BJ (cell line): ENCODE measurements at places on chromosomes 1 and 21.

GRCh38 chr1:168918860-168919741 lies 187.4 kb upstream of the ATP1B1 start:
- DNase-seq, result no peak

DNA sequence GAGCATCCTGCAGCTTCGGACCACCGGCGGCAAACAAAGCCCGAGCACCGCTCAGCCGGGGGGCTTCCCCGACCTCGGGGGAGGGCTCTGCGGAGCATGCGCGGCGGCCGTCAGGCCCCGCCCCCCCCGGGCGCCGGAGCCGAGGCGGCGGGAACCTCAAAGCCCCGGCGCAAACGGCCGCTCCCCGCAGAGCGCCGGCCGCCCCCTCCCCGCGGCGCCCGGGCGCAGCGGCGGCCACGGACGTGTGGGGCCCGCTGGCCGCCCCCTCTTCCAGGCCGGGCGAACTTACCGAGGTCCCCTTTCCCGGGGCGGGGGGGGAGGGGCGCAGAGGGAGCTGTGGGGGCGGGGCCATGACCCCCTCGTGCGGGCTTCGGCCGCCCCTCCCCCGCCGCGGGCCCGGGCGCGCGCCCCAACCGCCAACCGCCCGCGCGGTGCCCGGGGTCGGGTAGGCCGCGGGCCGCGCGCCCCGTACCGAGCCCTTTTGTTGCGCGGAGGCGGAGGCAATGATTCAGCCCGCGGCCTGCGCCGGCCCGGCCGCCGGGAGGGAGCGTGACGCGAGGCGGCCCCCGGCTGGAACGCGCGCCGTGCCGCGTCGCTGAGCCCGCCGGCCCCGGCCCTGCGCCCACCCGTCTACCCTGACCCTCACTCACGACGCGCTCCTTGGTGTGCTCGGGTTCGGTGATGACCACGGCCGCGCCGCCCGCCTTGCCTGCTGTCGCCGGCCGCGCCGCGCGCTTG lies 1.7 kb downstream of the RCC2 start:
- DNase-seq, result no peak

GRCh38 chr21:39022863-39023693 lies 160.2 kb downstream of the PSMG1 start:
- DNase-seq, result no peak

DNA sequence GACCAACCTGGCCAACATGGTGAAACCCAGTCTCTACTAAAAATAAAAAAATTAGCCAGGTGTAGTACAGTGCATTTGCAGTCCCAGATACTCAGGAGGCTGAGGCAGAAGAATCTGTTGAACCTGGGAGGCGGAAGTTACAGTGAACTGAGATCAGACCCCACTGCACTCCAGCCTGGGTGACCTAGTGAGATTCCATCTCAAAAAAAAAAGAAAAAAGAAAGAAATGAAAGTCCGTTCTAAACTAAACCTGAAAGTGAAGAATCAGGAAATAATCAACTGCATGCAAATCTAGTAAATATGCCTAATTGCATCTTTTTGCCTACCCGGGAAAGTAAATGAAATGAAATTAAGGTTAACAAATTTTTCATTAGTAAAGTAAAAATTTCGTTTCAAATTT lies 99.6 kb downstream of the ZZZ3 start:
- DNase-seq, result no peak

DNA sequence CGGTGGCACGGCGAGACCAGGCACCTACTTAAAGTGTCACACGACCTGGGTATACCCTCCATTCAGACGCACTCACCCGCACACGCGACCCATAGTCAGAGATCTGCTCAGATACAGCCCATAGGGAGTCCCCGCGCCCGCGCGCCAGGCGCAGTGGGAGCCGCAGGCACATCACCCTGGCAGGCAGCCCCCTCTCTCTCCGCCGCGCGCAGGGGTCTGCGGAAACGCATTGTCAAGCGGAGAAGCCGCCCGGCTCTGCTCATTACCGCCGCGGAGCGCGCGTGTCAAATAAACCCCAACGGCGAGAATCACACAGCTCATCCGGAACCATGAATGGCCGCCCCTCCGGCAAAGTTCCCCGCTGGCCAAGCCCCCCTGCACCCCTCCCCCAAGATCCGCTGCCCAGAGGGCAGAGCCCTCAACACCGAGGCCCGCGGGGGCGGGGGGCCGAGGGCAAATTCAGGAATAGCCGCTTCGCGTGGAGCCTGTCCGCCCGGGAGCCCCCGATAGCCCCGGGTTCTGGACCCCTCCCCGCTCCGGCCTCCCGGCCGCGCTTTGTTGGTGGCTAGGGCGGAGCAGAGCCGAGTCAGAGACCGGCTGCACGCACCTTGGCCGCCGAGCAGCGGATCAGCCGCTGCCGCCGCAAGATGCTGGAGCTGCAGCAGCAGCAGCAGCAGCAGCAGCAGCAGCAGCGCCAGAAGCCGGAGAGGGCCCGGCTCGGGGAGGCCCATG lies 522 bp downstream of the LRP8 start:
- DNase-seq, result no peak

DNA sequence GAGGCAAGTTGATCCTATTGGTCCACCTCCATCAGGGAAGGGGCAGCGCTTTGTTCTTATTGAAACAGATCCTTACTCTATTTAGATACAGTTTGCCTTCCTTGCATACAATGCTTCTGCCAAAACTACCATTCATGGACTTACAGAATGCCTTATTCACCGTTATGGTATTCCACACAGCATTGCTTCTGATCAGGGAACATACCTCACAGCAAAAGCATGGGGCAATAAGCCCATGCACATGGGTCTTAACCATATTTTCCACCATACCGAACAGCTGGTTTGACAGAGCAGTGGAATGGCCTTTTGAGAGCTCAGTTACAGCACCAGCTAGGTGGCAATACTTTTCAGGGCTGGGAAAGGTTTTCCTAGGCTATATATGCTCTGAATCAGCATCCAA lies 544.8 kb upstream of the ADGRL4 start:
- DNase-seq, result no peak

- no peak for DNase-seq
These were observed 293.3 kb downstream of the DISC1 start for GRCh38 chr1:231919886-231920285.

GRCh38 chr1:200653022-200653462 lies 16.7 kb downstream of the DDX59 start:
- DNase-seq, result no peak

DNA sequence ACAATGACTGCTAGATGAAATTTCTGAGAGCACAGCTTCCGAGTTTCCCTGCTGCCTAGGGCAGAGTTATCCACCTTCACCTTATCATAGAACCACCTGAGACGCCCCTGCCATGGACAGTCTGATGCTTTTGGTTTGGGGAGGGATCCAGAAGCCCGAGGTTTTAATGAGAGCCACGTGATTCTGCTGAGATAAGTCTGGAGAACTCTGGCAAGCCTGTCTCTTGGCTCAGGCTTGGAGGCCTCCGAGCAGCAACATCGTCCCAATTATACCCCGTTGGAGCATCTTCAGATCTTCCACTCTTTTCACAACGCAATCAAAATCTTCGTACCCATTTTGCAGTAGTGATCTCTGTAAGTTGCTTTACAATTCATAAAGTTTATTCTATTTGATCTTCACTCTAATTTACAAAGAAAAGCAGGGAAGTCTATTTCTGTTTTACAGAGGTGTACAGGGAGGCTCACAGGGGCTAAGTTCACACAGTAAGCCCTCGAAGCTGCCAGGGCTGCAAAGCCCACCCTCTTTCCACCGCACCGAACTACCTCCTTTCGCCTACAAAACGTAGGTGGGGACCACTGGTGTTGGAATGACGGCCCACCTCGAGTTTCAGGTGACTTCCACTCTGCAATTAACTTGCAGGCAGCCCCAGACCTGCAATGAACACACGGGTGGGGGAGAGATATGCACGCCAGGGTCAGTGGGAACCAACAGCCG lies 513 bp upstream of the HHAT start:
- no peak for DNase-seq

GRCh38 chr1:214840356-214840755 lies 237.4 kb downstream of the CENPF start:
- no peak for DNase-seq

- DNase-seq, result no peak
These were observed 16.7 kb upstream of the PSMD4 start for GRCh38 chr1:151237678-151238466.

GRCh38 chr1:220121791-220122530 lies 28.0 kb downstream of the IARS2 start:
- DNase-seq, result no peak

DNA sequence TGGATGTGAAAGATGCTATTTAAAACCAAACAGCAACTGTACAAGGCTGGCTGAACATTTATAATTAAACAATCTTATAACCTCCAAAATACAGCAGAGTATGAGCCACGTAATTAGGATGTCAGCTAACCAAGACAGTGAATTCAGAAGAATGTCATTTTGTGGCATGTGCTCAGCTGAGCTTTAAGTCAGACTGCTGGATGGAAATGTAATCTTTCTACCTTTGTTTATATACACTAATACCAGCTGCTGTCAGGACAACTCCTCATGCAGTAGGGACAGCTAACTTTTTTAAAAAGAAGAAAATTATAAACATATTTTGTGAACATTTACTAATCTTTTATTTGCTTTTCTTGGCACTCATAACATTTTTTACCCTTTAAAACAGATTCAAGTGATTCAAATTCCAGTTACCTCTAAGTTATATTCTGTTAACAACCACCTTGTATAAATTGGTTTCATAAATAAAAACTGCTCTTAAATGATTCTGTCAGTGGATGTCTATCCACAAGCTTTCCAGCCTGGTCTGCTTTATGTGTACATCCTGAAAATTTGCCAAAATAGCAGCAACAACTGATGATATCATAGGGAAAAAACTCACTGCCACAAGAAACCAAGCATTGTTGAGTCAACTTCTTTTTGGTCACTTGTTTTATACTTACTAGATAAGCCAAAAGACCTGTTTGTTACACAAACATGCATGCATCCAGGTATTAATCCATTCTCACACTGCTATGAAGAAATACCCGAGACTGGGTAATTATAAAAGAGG lies 36.1 kb downstream of the DPH5 start:
- DNase-seq, result peak; percentile 48

DNA sequence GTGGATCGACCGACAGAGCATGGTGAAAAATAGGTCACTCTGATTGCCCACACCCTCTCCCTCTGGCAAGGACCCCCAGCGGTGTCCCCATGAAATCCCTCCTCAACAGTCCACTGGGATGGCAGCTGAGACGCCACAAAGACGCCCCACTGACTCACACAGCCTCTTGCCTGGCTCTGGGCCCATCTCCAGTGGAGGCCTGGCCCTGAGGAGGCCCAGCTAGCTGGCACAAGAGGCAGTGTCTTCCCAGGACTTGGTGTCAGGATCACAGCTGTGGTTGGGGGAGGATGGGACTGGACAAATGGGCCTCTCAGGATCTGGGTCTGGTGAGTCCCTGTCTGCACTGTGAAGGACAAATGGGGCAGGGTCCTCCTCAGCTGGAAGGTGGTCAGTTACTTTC lies 4.6 kb downstream of the ALX3 start:
- DNase-seq, result no peak

GRCh38 chr1:246434335-246434734 lies 72.7 kb downstream of the SMYD3 start:
- no peak for DNase-seq

GRCh38 chr1:150820730-150821512 lies 12.9 kb upstream of the CTSK start:
- DNase-seq, result no peak

GRCh38 chr1:65486613-65487012 lies 66.1 kb downstream of the LEPR start:
- no peak for DNase-seq

GRCh38 chr1:108955881-108956280 lies 7.4 kb downstream of the CLCC1 start:
- no peak for DNase-seq

DNA sequence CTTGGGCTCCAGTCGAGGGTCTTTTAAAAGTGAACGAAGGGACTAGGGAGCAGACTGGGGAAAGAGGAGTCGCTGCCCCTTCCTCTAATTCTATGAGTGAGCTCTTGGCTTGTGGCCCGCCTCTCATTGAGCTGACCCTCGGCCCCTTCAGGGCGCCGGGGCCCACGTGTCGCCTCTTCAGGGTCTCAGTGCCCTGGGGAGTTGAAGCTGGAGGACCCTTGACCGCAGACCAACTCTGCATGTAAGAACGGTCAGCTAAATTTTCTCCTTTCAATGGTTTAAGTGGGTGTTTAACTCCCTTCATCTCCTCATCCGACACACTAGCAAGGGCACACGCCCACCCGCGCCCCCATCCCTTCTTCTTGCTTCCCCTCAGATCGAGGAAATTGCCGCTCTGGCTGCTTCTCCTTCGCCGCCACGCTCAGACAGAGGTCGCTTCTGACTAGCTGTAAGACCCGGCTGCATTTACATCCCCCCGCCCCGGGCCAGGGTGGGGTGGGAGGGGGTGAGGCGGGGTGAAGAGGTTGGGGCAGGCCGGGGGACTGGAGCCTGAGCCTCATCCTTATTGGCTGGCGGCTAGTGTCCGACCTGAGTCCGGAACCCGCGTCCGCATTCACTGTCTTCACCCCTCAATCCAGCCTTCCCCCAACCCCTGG lies 10.9 kb downstream of the NR5A2 start:
- no peak for DNase-seq

- peak; percentile 76 for DNase-seq
These were observed 101.7 kb downstream of the NEK7 start for GRCh38 chr1:198258491-198258890.

DNA sequence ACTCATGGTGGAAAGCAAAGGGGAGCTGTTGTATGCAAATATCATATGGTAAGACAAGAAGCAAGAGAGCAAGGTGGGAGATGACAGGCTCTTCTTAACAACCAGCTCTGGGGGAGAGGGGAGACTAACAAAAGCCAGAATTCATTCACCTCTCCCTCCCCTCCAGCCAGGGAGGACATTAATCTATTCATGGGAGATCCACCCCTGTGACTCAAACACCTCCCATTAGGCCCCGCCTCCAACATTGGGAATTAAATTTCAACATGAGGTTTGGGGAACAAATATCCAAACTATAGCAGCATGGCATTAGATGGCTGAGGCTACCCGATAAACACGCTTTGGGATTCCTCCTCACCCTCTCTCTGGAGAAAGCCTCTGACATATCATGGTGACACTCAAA lies 210.6 kb downstream of the RHOU start:
- DNase-seq, result no peak

- DNase-seq, result no peak
These were observed 25.3 kb upstream of the LRRC8B start for GRCh38 chr1:89499320-89499719.

GRCh38 chr1:180640531-180640949 lies 8.7 kb downstream of the XPR1 start:
- DNase-seq, result no peak

DNA sequence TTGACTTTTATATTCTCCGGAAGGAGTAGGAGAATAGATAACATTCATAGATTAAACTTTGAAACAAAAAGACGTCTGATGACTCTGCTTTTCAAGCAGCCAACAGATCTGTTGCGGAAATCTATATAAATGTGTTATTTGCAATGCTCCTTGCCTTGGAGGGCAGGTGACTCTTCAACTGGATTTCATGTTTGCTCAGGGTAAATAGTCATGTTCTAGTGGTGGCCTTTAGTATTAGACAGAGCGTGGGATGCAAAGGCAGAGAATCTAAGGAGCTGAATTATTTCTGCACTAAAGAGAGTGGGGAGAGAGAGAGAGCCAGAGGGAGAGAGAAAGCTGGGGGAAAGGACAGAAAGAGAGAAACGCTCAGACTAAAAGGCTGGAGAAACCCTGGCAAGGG lies 454.3 kb downstream of the AJAP1 start:
- DNase-seq, result no peak

- DNase-seq, result no peak
These were observed 124.2 kb upstream of the ETV3 start for GRCh38 chr1:157262422-157262821.

GRCh38 chr1:108815566-108815965 lies 41.3 kb downstream of the AKNAD1 start:
- no peak for DNase-seq

- DNase-seq, result no peak
These were observed 43.4 kb upstream of the RD3 start for GRCh38 chr1:211535346-211535745.
